ENCODE measurements at places on chromosomes 5 and 9.

GRCh38 chr9:37995961-37996818, 72.8 kb downstream of the SHB start:
- no peak for DNase-seq

DNA sequence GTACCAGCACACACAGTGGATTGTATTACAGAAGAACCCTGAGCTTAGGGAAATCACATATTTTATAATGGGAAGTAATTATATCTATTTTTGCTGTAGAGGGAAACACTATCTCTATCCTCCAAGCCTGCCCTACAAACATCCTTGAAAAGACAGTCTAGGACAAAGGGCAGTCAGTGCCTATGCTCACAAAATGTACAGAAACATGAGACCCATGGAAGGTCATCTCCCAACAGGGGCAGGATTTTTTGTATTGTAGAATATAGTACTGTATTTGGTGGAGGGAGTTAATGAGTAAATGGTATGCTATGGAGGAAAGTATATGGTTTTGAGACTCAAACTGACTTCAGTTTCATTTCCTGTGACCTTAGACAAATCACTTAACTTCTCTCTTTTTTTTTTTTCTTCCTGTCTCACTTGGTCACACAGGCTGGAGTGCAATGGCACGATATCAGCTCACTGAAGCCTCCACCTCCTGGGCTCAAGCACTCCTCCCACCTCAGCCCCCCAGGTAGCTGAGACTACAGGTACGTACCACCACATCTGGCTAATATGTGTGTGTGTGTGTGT, 5.8 kb upstream of the RAB14 start:
- DNase-seq: no peak

DNA sequence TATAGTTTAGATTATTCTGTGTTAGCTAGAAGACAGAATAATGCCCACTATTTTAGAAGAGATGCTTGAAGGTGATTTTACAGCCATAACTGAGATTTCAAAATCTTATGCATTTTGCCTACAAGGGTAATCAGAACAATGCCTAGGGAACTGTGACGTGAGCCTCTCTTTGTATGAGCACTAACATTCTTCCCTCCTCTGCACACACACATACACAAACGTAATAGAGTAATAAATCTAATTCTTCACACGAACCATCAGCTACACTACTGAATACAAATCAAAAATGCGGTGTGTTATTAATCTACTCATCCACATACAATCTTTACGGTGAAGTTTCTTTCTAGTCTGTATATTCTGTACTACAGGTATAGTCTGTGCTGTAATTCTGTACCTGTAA, 227.8 kb downstream of the PLK2 start:
- DNase-seq: no peak

DNA sequence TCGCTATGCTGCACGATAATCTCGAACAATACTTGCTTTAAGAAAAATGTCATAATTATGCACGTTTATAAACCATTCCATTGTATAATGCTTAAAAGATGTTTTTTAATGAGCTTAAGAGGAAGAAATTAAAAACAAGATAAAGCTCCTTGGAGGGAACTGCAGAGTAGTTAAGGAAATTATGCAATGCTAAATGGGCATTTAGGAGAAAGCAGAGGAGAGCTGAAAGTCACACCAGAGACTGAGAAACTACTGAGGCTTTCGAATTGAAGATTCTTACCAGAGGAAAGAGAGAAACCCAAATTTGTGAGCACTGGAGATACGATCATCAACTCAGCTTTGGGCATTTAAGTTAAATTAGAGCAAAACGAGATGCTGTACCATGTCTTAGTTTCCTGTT, 119.4 kb downstream of the CDH10 start:
- DNase-seq: no peak

DNA sequence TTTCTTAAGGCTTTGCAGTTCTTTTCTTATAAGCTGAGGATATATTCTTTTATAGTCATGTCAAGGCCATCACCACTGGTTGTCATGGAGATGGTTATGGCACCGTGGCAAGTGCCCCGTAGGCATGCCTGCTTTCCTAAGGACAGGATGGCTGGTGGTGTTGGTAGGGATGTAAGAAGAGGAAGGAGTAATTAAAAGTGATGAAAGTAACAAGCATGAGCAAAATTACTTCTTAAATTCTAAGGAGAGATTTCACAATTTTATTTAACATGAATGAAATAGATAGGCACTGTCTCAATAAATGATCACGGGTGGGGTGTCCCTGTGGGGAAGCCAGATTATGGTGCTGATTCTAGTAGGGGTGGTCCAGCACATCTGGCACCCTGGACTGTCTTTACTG, 290.2 kb upstream of the KLF4 start:
- no peak for DNase-seq
